Tibial artery (tissue), 4 donors: ENCODE measurements at places on chromosomes 6 and 20.

DNA sequence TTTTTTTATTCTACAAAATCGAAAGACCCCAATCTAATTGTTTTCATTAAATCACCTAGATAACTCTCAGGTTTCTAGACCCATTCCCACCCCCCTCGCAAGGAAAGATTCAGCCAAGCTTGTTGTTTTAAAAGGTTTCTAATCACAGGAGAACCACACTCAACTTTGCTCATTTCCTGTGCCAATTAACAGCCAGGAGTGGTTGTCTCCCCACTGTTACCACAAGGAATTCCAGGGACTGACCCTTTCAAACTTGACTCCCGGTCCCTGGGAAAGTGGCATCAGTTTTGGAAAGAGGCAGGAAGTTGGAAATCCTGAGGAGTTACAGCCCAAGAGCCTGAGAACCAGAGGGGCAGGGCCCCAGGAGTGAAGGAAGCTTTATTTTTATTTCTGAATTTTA lies 561.3 kb upstream of the JAG1 start:
- DNase-seq: no peak

DNA sequence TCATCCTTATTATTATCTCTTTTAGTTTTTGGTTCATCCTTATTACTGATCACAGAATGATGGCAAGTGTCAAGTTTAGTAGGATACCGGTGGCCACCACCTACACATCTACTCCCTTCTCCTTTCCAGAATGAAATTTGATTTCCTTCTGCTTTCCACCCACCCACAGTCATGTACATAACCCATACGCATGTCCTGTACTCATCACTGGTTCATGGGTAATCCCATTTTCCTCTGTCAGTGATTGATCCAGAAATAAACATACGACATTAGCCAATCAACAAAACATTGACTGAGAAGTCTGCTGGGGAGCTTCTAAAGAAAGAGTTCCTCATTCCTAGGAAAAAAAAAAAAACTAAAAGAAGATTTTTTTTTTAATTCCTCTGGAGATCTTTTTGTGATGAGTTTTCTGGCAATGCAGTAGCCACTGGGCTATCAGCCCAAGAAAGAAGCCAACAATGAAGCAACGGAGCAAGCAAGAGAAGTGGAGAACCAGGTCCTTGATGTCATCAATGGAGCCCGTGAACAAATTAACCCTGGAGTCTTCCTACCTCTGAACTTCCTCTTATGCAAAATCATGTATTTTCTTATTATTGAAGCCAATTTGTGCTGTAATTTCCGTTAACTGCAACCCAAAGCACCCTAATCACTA lies 127.8 kb downstream of the TASP1 start:
- peak; percentile 76 for DNase-seq

GRCh38 chr6:3291987-3292386 lies 33.2 kb downstream of the PSMG4 start:
- DNase-seq: peak; percentile 1

DNA sequence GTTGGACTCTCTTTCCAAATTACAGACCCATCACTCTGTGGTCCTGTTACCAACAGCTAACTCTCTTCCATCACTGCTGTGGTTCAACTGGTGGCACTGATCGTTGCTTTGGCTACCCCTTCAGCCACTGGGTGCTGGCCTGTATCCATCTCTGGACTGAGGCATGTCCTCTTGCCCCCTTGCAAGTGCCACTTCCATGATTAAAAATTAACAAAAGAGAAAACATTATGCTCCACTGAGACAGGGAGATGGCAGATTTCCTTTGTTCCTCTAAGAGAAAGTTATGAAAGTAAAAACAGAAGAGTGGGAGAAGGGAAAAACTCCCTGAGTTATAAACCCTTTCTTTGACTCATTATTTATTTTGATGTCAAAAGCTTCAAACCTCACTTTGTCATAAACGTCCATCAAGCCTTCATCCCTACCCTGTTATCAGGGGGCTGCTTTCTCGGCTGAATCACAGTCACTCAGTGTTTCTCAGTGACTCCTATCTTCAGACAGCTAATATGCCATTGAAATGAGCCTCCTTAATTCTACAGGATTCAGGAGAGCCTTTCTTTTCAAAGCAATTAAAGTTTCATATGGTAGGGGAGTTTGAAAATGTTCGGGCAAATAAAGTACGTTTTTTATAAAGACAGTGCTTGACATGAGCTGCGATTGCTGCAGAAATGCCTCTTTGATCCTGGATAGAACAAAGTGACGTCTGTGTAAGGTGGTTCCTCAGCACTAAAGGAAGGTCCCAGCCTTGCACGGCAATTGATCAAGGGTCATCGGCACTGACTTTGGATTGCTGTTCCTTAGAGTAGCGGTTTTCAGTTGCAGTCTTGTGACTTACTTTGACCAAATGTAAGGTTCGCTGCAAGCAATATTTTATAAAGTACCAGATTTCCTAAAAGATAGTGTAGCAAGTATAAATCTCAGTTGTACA lies 49.9 kb upstream of the PBOV1 start:
- no peak for DNase-seq

DNA sequence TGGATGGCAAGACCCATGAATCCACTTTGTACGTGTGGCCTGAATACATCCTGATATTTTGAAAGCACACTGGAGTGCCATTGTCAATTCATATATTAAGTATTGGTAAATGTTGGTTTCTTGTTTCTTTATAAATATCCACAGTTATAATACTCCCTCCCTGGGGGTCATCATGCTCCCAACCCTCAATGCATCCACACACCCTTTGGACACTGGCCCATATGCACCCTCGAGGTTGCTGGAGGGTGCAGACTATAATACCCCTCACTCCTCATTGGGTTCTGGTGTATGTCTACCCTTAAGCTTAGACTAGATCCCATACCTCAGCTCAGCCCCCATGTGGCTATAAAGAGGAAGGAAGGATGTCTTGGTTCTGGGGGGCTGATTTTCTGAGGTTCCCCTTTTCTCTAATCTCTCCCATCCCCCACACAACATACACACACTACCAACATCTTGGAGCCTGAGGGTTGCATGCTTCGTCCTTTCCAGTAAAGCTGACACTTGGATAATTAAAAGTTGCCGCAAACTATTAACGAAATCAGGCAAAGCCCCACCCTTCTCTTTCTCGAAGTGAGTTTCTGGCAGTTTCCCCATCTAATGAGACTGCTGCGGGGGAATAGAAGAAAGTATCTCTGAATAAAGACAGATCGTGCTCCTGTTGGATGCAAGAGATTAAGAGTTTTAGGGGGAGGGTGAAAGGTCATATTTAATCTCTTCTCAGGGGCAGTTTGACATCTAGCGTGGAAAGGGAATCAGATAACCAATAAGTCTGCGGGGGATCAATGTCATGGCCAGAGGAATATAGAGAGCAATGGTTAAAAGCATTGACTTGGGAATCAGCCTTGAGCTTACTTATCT lies 7.4 kb downstream of the PIM1 start:
- no peak for DNase-seq

DNA sequence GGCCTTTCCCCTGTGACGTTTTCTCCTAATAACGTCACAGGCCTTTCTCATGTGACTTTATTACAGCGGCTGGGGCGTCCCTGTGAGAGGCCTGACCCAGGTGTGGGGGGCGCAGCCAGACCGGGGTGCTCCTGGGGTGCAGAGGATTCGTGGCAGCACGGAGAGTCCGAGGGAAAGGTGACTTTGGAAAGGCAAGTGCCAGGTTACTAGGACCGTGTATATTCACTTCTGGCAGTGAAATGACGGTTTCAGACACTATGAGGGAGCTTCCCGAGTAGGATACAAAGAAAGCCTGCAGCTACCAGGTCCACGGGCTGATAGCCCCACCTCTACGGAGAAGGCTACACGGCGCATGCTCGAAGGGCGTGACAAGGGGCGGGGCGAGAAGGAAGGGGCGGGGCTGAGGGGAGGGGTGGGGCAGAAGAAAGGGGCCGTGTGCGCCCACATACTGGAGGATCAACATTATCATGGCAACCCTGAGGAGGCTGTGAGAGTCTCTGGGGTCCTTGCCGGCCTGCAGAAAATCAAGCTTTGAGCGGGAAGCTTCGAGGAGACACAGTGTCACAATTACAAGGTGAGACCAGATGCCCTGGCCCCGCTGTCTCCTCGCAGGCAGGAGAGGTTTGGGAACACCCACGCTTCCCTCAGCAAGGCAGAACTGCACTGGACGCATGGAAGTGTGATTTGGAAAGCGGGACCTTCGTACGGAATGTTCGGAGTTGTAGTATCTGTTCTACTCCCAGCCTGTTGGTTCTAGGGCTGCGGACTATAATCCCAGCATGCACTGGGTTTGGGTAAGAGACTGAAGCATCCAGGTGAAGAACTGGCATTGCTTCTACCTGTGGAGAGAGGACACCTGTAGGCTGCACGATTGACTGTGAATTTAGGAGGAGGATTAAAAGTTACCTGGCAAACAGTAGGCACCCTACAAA lies 54.4 kb upstream of the ZNF337 start:
- no peak for DNase-seq

DNA sequence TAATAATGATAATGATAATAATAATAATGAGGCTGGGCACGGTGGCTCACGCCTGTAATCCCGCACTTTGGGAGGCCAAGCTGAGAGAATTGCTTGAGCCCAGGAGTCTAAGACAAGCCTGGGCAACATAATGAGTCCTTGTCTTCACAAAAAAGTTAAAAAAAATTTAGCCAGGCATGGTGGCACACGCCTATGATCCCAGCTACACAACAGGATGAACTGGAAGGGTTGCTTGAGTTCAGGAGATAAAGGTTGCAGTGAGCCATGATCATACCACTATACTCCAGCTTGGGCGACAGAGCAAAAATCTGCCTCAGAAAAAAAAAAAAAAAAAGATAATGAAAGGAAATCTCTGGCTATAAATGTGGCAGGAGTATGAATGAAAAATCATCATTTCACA lies 213.4 kb downstream of the HIVEP2 start:
- no peak for DNase-seq

DNA sequence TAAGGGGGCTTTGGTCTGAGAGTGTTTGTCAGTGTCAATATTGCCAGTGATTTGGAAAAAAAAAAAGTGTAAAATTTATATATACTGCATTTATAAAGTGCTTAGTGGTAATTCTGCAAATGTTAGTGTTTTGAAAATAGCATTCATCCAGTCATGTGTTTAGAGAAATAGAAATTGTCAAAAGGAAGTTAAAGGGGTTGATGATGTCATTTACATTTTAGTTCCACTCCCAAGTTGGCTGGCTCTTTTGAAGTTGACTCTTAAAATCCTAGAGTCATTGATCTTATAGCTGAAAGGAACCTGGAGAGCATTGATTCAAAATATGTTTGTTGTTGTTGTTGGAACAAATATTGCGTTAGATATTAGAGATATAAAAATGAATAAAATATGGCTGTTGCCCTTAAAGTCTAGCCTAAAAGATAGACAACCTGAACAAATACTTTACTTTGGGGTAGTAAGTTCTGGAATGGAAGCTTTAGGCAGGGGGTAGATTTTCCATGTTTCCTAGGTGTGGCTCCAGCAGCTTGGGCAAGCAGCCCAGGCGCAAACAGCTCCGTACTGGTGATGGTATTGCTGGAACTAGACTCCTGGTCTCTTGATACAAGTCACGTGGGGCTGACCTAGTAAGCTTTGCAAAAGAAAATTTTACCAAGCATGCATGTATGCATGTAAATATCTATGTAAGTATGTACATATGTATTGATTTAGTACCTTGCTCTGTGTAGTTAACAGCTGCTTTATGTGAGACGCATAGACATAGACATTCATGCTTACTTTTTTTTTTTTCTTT lies 46.3 kb downstream of the HIVEP1 start:
- no peak for DNase-seq

GRCh38 chr6:89357390-89357789 lies 4.9 kb upstream of the UBE2J1 start:
- no peak for DNase-seq

GRCh38 chr6:80376411-80376810 lies 269.9 kb downstream of the BCKDHB start:
- no peak for DNase-seq

- DNase-seq: no peak
Observed at GRCh38 chr6:6971369-6971768, 136.4 kb upstream of the RREB1 start.
